ENCODE measurements at places on chromosomes 7 and 10. TPM values are rescaled to one million over a fixed set of nuclear protein-coding genes. Genes with fewer than 3 reads are reported as not detected.

The GNGT1 gene
- not detected for total RNA-seq

The HYAL4 gene
- not detected for total RNA-seq

The UTF1 gene
- not detected for total RNA-seq

The HOXA10 gene
- total RNA-seq, result not detected

The GARIN1A gene
- total RNA-seq, result 0.10 TPM

The CYP26C1 gene
- total RNA-seq, result not detected

The YKT6 gene
- total RNA-seq, result 59.3 TPM

The AGR3 gene
- total RNA-seq, result 4.9 TPM

The ZSCAN25 gene
- 14.3 TPM for total RNA-seq

The PRPS1L1 gene
- total RNA-seq, result not detected

The TFR2 gene
- 1.3 TPM for total RNA-seq

The TSPAN12 gene
- 53.9 TPM for total RNA-seq

The PKD2L1 gene
- total RNA-seq, result not detected

The PON1 gene
- total RNA-seq, result not detected

The DGKB gene
- total RNA-seq, result 2.6 TPM
